ENCODE measurements at places on chromosomes 2 and 18. TPM values are rescaled to one million over a fixed set of nuclear protein-coding genes. Genes with fewer than 3 reads are reported as not detected.

PLGLB1 gene
- 4.1 TPM for total RNA-seq

GRCh38 chr2:57396355-57397098, 650.1 kb upstream of the VRK2 start:
- no peak for DNase-seq
- H3K4me1 ChIP-seq, result no peaks in the 10 kb centered on the region
- no peak overlapping the region for H3K27ac ChIP-seq
- H3K36me3 ChIP-seq, result no peaks in the 10 kb centered on the region

DNA sequence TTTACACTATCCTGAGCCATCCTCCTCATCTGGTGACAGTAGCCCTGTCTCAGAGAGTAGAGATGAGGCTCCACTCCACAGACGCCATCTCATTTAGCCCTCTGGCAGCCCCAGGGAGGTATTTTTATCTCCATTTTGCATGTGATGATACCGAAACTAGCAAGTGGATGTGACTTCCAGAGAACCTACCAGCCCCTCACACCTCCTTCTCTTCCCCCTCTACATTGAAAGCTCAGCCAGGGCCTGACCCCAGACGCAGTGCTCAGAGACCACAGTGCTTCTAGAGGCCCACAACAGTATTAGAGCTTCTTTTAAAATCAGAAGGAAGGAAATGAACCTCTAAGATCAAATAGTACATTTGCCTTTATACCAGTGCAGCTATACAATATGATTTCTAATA, 8.3 kb downstream of the GYPC start:
- no peaks in the 10 kb centered on the region for H3K27me3 ChIP-seq
- H3K27ac ChIP-seq, result peak overlapping the region; percentile 27
- no peaks in the 10 kb centered on the region for H3K36me3 ChIP-seq
- no peak for DNase-seq

DNA sequence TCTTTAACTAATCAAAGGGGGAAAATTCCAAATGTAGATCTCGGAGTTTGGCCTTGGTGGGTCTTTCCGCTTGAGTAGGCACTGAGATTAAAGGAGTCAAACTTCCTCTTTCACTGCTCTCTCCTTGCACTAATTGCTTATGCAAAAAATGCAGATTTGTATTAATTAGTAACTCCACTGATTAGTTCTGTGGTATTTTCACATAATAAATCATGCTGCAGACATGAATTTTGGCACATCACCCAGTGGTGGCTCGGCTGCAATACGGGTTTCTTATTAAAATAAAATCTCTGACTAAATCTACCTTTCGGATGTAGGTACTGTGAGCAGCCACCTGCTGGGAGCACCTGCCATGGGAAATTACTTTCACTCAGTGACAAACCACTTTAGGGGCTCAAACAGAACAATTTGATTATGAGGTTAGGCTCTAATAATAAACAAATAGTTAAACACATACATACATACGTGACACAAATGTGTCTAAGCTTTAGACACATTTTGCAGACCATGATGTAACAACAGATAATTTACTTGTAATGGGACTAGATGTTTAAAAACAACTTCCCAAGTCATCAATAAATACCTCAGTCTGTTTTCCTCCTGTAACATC, 6.4 kb upstream of the NEUROD1 start:
- no peaks in the 10 kb centered on the region for H3K4me1 ChIP-seq
- DNase-seq, result no peak
- H3K36me3 ChIP-seq, result no peaks in the 10 kb centered on the region
- H3K4me3 ChIP-seq, result no peak overlapping the region
- H3K27ac ChIP-seq, result no peak overlapping the region

DNA sequence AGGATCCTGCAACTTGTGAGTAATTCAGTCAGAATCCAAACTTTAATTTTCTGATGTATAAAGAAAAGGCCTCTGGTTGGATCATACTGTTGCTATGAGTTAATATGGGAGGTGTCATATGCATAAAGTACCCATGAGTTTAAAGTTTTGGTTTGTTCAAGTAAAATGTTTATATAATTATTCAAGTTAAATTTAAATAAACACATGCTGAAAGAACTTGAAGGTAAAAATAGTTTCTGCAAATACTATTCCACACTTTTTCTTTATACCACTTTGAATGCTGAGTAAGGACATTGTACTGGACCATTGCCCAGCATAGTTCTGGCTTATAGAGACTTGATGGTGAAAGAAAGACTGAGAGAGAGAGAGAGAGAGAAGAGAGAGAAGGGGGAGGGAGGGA, 30.7 kb downstream of the PKP4 start:
- no peak overlapping the region for H3K4me3 ChIP-seq
- peaks cover 21% of the 10 kb centered on the region for H3K4me1 ChIP-seq
- no peaks in the 10 kb centered on the region for H3K36me3 ChIP-seq
- DNase-seq, result no peak
- H3K27ac ChIP-seq, result no peak overlapping the region
- H3K27me3 ChIP-seq, result no peaks in the 10 kb centered on the region

DNA sequence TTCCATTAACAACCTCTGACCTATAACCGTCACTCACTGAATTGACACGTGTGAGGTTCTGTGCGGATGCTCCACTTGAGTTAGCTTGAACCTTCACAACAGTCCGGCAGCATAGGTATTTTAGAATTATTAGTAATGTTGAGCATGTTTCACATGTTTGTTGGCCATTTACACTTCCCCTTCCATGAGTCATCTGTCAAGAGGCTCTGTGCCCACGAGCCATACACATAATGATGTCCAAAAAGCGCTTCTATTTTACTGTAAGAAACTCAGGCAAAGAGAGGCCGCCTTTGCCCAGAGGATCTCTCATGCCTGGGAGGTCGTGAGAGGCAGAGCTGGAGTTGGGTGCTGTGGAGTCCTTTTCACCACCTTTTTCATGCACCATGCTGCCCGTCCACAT, 28.9 kb upstream of the TMEM214 start:
- H3K27me3 ChIP-seq, result no peaks in the 10 kb centered on the region
- H3K27ac ChIP-seq, result no peak overlapping the region
- H3K4me1 ChIP-seq, result no peaks in the 10 kb centered on the region
- no peaks in the 10 kb centered on the region for H3K36me3 ChIP-seq
- H3K4me3 ChIP-seq, result no peak overlapping the region
- no peak for DNase-seq

DNA sequence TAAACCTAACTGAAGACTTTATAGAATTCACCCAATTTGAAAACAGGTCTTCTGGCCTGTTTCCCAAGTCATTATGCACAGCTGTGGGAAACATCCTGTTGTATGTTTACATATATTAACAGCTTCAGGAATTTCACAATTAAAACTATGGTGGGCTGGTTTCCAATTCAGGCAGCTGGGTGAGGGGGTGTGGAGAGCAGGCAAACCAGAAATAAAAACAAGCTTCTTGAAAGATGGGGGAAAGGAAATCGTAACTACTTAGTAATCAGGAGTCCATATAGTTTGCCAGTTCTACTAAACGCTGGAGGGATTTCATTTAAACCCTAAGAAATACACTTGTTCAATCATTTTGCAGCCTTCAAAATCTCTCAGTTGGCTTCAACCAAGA, 22.8 kb downstream of the ATP8B1 start:
- no peaks in the 10 kb centered on the region for H3K27me3 ChIP-seq
- H3K4me1 ChIP-seq, result peaks cover 9% of the 10 kb centered on the region
- H3K36me3 ChIP-seq, result no peaks in the 10 kb centered on the region
- no peak for DNase-seq
- no peak overlapping the region for H3K4me3 ChIP-seq

- no peaks in the 10 kb centered on the region for H3K4me1 ChIP-seq
- H3K36me3 ChIP-seq, result no peaks in the 10 kb centered on the region
- DNase-seq, result peak; percentile 15
- peaks cover 15% of the 10 kb centered on the region for H3K27me3 ChIP-seq
- H3K27ac ChIP-seq, result no peak overlapping the region
Measured at GRCh38 chr2:29920631-29921559, 491 bp downstream of the ALK start.

DSG1 gene
- total RNA-seq, result not detected

DNA sequence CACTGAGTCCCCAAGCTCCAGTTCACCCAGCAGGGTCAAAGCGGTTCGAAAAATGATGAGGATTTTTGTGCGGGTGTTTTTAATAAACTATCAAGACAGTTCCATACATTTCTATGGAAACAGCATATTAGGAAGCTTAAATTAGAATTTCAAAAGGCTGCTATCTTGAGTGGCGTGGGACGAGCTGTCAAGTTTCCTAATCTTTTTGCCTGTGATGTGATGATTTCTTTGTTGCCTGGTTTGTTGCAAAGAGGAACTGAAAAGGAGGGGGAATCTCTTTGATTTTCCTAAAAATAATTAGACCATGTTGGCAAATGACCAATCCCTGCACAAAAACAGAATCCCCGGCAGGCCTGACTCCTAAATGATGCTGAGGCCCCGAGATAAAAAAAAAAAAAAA, 66.1 kb upstream of the ATG16L1 start:
- no peak overlapping the region for H3K27ac ChIP-seq
- H3K4me3 ChIP-seq, result no peak overlapping the region
- H3K27me3 ChIP-seq, result no peaks in the 10 kb centered on the region

GRCh38 chr18:57439609-57439968, 4.4 kb downstream of the ONECUT2 start:
- H3K4me3 ChIP-seq, result no peak overlapping the region
- peak; percentile 52 for DNase-seq
- H3K27me3 ChIP-seq, result peaks cover 75% of the 10 kb centered on the region
- H3K27ac ChIP-seq, result no peak overlapping the region

IL36B gene
- not detected for total RNA-seq

DNA sequence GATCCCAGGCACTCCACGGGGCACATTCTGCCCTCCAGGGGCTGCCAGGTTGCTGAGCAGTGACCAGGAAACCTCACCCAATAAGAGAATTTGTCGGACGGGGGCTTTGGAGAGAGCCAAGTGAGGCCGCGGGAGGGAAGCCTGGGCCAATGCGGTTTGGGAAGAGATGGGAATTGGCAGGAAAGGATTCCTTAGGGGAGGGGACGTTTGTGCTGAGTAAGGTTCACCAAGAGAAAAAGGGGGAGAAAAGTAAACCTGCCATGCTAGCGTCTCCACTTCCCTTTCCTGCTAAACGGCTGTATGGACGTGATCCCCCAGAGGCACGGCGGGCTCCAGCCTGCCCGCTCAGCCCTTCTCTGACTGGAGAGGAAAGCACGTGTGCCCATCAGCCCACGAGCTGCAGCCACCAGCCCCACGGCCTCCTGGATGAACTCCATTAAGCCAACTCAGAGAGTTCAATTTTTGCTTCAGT, 194.4 kb upstream of the ID2 start:
- no peaks in the 10 kb centered on the region for H3K36me3 ChIP-seq
- no peaks in the 10 kb centered on the region for H3K27me3 ChIP-seq
- H3K27ac ChIP-seq, result no peak overlapping the region
- DNase-seq, result peak; percentile 56

GRCh38 chr2:176024083-176024482, 22.0 kb upstream of the LNPK start:
- H3K27me3 ChIP-seq, result no peaks in the 10 kb centered on the region
- H3K36me3 ChIP-seq, result no peaks in the 10 kb centered on the region
- no peaks in the 10 kb centered on the region for H3K4me1 ChIP-seq
- no peak overlapping the region for H3K4me3 ChIP-seq

SERPINB10 gene
- not detected for total RNA-seq

BOLL gene
- total RNA-seq, result not detected

- H3K4me3 ChIP-seq, result no peak overlapping the region
- H3K36me3 ChIP-seq, result no peaks in the 10 kb centered on the region
- H3K27me3 ChIP-seq, result no peaks in the 10 kb centered on the region
Measured at GRCh38 chr2:33342705-33343104, 133.7 kb upstream of the RASGRP3 start.

DNA sequence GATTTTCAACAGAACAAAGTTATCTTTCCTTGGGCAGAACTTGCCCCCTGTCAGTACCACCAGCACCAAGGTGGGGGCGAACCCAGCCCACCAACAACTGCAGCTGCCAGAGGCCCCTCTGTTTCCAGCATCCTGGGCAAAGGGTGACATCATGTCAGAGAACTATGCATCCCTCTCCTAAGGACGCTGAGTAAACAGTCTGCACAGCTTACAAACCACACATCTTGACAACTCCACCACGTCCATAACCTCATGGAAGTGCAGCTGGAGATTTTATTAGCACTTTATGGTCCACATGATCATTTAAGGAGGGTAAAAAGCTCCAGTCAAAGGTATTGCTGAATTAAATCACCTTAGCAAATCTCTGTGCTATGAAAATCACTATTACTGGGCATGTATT, 40.4 kb downstream of the PIEZO2 start:
- H3K4me1 ChIP-seq, result no peaks in the 10 kb centered on the region
- no peaks in the 10 kb centered on the region for H3K27me3 ChIP-seq
- H3K27ac ChIP-seq, result no peak overlapping the region
- no peaks in the 10 kb centered on the region for H3K36me3 ChIP-seq
- no peak overlapping the region for H3K4me3 ChIP-seq

- H3K4me1 ChIP-seq, result no peaks in the 10 kb centered on the region
- no peaks in the 10 kb centered on the region for H3K27me3 ChIP-seq
- peak overlapping the region; percentile 40 for H3K27ac ChIP-seq
- H3K36me3 ChIP-seq, result peaks cover 7% of the 10 kb centered on the region
- no peak for DNase-seq
Measured at GRCh38 chr2:39379643-39380524, 57.2 kb downstream of the MAP4K3 start.

DNA sequence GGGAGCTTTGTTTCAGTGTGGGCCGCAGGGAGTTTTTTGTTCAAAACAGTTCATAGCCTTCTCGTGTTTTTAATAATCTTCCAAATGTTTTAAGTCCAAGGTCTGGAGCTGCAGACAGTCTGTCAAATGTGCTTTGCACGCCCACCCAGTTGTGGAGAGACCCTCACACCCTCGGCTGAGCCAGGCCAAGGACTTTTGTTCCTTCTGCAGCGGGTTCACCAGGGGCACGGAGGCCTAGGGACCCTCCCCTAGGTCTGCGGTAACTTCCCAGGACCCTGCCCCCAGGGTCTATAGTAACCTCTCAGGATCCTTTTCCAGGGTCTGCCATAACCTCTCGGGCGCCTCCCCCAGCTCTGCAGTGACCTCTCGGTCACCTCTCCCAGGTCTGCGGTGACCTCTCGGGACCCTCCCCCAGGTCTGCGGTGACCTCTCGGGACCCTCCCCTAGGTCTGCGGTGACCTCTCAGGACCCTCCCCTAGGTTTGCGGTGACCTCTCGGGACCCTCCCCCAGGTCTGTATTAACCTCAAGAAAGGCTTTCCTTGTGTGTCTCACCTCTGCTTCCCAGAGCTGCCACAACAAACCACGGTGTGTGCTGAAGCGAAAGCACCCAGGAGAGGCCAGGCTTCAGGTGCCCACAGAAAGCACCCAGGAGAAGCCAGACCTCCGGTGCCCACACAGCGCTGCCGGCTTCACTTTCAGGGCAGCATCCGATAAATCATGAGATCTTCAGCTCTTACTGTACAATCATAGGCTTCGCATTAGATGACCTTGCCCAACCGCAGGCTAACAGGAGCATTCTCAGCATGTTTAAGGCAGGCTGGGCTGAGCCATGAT, 301.9 kb upstream of the SALL3 start:
- H3K36me3 ChIP-seq, result no peaks in the 10 kb centered on the region
- no peaks in the 10 kb centered on the region for H3K4me1 ChIP-seq
- no peak overlapping the region for H3K27ac ChIP-seq
- H3K4me3 ChIP-seq, result no peak overlapping the region
- no peak for DNase-seq

SKOR2 gene
- total RNA-seq, result not detected

- no peaks in the 10 kb centered on the region for H3K27me3 ChIP-seq
- no peak overlapping the region for H3K4me3 ChIP-seq
Measured at GRCh38 chr2:190420801-190421200, 12.6 kb downstream of the MFSD6 start.

All from kidney (tissue), 22 donors.